Activated CD4-positive, CD25-positive, alpha-beta regulatory T cell treated with anti-CD3 and anti-CD28 coated beads, Interleukin-2, amount 50 U/mL, for 16 hours (primary cell): ENCODE measurements at places on chromosomes 3 and 15.

DNA sequence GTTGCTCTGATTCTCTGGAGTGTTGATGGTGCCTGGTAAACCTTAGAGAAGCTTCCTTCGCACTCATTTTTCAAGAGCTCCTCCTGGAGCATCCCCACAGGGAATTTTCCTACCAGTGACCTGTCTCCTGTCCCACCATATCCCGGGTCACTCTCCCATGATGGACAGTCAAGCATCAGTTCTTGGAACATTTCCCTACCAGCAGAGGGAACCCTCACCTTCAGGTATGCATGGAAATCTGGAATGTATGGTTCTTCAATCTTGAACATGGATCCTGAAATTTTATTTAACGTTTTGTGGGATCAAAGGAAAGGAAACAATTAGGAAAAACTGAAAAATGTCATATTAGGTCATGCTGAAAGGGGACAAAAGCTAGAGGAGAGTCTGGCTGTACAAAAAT, 153.8 kb downstream of the SPATA16 start:
- no peak for DNase-seq

- no peak for DNase-seq
Observed at GRCh38 chr15:88912500-88912921, 668 bp downstream of the MFGE8 start.

DNA sequence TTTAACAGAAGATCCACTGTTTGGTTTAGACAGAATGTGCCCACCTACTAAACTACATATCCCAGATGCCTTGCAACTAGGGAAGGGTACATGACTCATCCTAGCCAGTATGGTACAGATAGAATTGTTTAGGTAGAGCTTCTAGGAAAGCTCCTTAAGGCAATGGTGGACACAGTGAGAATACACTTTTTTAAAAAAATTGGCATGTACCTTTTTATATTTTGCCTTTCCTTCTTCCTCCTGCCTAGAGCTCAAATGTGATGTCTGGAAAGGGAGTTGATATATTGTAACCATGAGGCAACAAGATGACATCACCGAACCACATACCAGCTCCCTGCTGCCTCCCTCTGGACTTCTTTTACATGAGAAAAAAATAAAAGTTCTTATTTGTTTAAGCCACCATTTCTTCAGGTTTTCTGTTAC, 14.4 kb upstream of the C3orf80 start:
- DNase-seq: no peak

GRCh38 chr15:65533057-65533756, 2.9 kb downstream of the HACD3 start:
- no peak for DNase-seq

GRCh38 chr3:54988838-54989630, 61.2 kb upstream of the LRTM1 start:
- no peak for DNase-seq
